Cardiac muscle cell (in vitro differentiated cells and primary cell): ENCODE measurements at places on chromosomes 6 and 20.

DNA sequence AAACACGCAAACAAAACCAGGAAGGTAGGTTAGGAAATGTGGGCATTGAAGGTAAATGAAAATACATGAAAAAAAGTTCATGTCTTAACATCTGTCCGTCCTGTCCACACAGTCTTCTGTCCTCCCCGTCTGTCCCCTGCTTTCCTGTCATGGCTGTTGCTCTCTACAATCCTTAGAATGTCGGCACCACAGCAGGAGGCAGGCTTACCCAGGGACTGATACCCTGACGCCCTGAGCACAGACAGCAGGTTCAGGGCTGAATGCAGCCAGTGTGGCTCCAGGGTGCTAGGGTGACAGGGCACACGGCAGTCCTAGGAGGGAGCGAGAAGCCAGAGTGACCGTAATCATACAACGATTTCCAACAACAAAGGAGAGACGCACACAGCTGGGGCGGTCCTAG, 123.7 kb downstream of the IRF4 start:
- no peak for DNase-seq

GRCh38 chr6:30560930-30561329, 3.8 kb downstream of the PRR3 start:
- DNase-seq: no peak

GRCh38 chr6:27025351-27025750, 222.2 kb upstream of the PRSS16 start:
- DNase-seq: no peak

- no peak for DNase-seq
These were observed 63.3 kb downstream of the NPEPL1 start for GRCh38 chr20:58755766-58756449.
